CD8-positive, alpha-beta T cell (primary cell): ENCODE measurements at places on chromosomes 6 and 20.
A peak's percentile ranks its signal among the peaks of the same experiment; 100 is the strongest.

- no peak for DNase-seq
Measured at GRCh38 chr20:63518946-63519667, 1.5 kb upstream of the PPDPF start.

DNA sequence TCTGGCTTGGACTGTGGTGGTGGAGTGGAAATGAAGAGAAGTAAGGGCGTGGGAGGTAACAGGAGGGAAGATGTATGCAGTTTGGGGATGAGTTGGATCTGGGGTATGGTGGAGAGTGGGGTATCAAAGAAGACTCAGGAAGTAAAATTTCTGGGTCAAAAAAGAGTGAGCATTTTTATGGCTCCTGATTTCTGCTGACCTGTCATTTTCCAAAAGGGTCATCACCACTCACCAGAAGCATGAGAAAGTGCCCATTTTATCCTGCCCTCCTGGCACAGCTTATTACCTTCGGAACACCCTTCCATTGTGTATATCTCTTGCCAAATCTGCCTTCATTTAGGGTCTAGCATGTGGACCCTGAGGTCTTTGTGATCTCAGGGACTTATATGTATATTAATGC, 17.3 kb downstream of the TOX2 start:
- DNase-seq, result no peak

DNA sequence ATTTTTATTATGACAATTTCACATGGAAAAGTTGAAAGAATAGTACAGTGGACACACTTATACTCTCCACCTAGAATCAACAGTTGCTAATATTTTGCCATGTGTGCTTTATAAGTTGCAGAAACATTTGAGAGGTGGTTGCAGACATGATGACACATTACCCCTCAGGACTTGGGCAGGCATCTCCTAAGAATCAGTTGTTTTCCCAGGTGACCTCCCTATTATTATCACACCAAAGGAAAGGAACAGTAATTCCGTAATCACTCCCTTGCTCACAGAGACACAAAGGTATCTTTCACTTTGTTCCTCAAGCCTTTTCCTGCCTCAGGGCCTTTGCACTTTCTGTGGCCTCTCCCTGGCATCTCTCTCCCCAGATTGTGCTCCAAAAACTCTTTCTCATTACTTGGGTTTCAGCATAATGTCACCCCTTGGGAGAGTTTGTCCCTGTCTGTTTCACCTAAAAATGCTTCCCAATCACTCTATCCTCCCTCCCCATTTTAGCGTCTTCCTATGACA, 5.9 kb upstream of the SULF2 start:
- DNase-seq, result no peak

DNA sequence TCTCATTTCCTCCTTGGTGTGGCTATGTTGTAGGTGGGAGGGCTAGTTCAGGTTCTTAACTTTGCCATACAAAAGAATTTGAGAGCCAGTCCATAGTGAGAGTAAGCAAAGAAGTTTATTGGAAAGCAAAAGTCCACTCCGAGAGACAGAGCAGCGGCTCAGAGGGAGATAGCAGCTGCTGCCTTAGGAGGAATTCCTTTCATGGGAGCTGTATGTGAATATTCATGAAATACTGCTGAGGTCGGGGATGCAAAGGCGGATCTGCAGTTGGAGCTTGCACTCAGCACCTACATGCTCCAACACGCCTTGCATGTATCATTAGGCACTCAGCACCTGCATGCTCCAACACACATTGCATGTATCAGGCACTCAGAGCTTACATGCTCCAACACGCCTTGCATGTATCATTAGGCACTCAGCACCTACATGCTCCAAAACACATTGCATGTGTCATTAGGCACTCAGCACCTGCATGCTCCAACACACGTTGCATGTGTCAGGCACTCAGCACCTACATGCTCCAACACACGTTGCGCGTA, 54.9 kb downstream of the CDH4 start:
- DNase-seq, result no peak

GRCh38 chr20:36320261-36320897, 14.2 kb downstream of the DLGAP4 start:
- no peak for DNase-seq

DNA sequence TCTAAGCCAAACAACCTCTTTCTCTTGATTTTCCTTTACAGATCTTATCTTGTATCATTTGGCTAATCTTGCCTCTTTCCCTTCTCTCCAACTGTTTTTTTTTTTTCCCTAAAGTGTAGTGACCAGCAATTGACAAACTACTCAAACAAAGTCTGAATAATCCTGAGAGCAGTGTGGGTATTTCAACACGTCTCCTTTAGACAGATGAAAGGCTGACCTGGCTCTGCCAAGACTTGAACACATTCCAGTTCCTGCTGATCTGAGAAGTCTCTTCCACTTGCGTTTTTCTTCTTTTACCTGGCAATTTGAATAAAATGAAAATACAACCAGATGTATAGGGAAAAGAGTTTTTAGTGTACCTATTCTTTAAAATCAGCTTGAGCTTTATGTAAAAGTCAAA, 168.4 kb downstream of the GJA10 start:
- no peak for DNase-seq

DNA sequence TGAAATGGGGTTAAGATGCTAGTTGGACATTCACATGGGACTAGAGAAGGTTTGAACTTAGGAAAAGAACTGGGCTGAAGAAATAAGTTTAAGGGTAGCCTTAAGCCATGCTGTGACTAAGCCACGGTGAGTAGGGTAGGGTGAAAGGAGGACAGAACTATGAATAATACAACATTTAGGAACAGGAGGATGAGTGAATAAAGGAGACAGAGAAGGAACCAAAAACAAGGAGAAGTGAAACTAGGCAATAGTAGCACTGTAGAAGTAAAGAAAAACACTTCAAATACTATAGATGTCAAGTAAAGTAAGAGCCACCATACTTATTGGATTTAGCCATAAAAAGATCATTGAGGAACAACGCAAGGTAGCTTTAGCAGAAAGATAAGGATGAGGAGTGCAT, 111.2 kb downstream of the KCNQ5 start:
- DNase-seq, result no peak

GRCh38 chr20:18263723-18264122, 24.6 kb upstream of the ZNF133 start:
- DNase-seq, result no peak

DNA sequence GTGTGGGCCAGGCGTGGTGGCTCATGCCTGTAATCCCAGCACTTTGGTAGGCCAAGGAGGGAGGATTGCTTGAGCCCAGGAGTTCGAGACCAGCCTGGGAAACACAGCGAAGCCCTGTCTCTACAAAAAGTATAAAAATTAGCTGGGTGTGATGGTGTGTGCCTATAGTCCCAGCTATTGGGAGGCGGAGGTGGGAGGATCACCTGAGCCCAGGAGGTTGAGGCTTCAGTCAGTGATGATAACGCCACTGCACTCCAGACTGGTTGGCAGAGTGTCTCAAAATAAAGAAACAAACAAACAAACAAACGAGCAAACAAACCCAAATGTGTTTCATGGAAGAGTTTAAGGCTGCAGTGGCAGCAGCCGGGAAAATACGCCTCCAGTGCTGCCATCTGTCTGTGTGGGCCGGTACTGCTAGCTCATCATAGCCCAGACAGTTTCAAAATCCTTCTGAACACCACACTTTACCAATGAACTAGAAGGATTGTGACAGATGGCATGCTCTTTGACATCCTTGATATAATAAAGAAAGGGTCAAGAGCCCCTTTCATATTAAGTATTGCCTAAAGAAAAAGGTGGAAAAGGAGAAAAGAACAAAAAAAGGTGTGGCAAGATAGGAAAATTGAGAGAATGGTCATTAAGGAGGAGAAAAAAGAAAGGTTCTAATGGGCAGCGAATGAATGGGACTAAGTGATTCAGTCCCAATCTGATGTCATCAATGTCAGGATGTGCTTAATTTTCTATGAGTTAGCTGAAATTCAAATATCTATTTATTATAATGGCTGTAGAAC, 298.6 kb downstream of the SYNE1 start:
- peak; percentile 70 for DNase-seq

DNA sequence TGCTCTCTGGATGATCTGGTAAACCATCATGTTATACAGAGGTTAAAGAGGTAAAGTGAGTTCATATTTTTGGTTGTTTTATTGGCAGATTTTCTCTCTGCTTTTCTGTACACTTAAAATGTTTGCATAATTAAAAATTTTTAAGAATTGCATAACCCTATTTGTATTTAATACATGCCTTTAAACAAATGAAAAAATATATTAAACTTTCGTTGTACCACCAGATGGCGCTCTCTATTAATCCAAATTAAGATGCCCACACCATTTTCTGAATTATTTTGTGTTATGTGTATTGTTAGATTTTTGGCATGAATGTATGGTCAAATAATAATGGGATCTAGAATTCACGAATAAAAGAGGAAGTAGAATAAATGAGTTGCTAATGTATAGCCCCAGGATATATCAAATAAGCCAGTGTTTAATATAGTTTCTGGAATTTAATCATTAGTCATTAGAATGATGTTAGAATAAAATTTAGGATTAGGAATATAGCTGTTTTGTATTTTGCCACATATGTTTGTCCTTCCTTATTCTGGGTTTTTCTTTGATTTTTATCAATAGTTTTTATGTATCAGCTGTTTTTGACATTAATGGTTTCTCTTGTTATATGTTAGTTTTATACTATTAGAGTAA, 38.9 kb downstream of the SMAP1 start:
- DNase-seq, result peak; percentile 20

- DNase-seq, result no peak
Measured at GRCh38 chr20:39658662-39659409, 696.7 kb downstream of the DHX35 start.

DNA sequence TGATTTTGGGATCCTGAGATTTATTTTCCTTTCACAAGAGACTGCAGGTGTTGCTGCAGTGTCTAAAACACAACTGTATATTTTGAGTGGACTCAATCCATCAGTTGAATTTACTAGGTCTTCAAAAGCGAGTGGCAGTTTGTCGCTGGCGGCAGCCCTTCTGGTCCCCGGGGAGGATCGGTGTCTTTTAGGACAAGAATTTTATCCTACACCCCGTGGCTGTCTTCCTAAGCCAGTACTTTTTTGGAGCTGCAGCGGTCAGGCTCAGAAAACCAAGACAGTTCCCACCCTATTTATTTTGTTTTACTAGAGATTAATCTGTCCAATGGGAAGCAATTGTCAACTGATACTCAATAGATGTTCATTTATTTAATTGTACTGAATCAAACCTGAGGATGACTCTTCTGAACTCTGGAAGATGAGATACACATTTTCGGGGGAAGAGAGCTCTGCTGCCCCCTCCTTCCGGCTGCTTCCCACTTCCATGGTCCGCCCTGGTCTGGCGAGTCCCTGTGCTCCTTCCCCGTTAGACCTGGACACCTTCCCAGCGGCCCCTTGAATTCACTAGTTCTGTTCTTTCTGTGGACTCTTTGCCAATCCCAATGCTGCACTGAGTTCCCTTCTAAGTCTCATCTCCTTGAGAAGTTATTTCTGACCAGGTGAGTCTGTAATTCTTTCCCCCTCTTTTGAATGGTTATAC, 90.6 kb downstream of the ERMARD start:
- peak; percentile 1 for DNase-seq
